Cardiac fibroblast (primary cell): ENCODE measurements at places on chromosomes 5 and 9.

- no peak for DNase-seq
Measured at GRCh38 chr5:107826311-107827000, 155.7 kb upstream of the EFNA5 start.

DNA sequence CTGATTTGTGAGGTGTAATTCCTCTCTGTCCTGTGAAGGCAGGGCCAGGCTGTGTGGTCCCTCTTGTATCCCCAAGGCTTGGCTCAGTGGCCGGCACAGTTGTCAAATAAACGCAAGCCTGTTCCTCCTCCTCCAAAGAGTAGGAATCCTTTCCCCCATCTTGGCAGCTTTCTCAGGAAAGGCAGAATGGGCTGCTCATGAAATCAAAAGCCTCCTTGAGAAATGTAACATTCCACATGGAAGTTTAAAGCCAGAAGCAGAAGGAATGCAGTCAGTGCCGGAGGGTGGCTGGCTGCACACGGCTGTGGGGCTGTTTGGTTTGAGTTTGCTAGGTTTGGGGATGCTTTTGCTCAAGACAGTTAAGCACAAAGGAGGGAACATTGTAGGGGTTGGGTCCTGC lies 34.5 kb upstream of the MED10 start:
- no peak for DNase-seq

- DNase-seq: no peak
Measured at GRCh38 chr9:133101356-133102189, 19.5 kb downstream of the RALGDS start.

DNA sequence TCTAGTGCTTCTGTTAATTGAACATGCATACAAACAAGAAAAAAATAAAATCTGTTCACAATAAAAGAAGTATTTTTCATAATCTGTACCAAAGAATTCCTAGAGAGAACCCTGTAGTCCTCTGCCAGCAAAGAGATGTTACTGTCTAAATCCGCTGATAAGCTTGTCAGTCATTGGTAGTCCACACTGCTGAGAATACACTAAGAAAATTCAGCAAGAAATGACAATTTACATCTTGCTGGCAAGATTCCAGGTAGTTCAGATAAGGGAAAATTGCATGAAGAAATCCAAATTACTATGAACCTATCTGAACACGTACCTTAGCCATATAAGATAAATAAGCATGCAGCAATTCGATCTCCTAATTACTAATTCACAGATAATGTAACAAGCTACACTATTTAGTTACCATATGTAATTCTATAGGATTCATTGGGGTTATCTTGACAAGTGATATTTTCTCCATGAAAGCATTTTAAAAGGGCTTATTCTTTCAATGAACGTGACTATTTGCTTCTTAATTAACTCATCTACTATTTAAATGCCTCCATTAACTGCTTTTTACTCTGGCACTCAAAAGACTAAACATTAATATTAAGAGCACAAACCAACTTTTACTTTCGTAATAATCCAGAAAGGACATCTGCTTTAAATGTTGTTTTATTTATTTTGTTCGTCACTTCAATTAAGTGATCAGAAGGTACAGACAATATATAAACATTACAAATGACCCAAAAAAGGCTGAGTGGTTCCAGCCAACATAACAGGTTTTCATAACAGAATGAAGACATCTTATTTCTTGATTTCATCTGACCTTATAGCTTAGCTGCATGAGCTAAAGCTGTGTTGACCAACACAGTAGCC lies 9.7 kb downstream of the MPDZ start:
- no peak for DNase-seq

GRCh38 chr9:129068990-129069861 lies 11.7 kb upstream of the DOLPP1 start:
- DNase-seq: peak; percentile 69

DNA sequence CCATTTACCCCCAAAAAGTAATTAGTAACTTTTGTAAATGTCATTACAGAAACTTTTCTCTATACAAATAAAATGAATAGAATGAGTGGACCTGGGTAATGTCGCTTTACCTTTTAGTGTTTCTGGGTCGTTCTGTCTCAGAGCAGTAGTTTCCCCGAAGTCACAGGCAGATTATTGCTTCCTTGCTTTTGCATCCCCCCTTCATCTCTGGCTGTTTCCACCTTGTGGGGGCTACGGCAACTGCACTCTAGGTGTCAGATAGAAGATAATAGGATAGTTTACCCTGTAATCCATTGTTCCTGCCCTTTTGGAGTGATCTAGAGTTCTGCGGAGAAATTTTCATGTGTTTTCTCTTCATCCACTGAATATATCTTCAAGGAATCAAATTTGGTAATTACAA lies 68.7 kb downstream of the PRR16 start:
- DNase-seq: no peak

GRCh38 chr9:21689854-21690253 lies 112.6 kb upstream of the MTAP start:
- peak; percentile 48 for DNase-seq

GRCh38 chr5:5062525-5063302 lies 77.4 kb upstream of the ADAMTS16 start:
- no peak for DNase-seq

GRCh38 chr5:168661593-168662485 lies 82.7 kb upstream of the PANK3 start:
- no peak for DNase-seq

DNA sequence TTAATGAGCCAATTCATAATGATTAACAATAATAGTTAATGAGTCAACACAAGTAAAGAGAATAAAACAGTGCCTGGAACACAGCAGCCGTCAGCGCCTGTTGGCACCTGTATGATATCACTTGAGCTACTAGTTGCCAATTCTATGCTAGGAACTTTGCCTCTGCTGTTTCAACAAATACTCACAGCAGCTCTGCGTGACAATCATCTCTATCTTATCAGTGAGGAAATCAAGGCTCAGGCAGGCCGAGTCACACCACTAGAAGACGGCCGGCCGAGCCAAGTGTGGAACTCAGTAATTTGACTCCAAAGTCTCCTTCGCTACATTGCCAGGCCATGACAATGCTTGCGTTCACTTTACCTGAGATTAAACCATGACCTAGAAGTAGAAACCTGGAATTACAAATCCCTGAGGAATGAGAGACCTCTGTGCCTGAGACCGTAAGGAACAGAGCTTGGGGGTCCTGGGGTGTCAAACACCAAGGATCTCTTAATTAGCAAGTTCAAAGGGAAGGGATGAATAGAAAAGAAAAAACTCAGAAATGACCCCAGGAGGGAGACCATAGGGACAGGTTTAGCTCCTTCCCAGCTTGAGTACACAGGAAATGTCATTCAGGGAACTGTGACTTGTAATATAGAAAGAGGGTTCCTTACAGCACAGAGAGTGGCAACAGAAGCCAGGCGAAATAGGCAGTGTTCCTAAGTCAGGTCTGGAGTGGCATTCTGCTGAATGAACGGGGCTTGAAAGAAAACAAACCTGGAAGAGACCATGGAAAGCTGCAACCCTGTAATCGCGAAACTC lies 109.1 kb downstream of the SUSD1 start:
- DNase-seq: peak; percentile 51

- no peak for DNase-seq
Measured at GRCh38 chr5:97388794-97389193, 205.7 kb upstream of the RIOK2 start.

DNA sequence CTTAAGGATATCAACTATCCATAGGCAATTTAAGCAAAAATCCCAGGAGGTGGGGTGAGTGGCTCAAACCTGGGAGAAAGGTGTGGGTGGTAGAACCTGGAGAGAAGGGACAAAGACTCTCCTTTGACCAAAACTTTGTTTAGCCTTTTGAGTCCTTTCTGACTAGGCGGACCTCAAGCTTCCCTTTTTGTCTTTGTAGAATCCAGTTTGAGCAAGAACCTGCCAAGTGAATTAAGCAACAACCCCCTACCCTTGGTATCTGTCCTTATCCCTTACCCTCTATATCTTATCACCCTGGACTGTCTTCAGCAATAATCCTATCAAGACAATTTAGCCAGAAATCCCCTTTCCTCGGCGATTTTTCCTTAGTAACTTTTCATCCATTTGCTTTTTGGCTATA lies 53.5 kb upstream of the SLC28A3 start:
- DNase-seq: no peak

DNA sequence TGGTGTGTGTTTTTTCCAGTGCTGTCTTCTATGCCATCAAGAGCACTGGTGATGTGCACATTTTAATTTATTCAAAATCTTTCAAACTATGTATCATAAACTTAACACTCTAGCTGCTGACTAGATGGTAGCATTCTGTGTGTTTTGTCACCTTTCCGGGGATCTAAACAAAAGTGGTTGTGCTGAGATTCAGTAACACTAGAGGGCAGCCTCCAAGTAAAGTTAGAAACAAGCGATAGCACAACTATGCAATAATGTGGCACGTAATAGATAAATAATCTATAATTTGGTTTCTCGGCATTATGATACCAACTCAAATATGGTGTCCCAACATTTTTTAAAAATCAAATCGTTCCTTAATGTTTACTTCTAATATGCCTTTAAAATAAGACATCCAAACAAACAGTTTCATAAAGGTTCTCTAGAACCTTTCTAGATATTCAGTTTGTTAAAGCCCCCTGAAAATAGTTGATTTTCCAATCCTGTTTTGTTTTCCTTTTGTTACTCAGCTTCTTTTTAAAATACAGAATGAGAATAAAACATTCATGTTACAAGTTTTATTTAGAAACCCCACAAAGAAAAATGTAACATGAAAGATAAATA lies 16.9 kb downstream of the SEMA6A start:
- DNase-seq: peak; percentile 30

GRCh38 chr5:141883184-141883891 lies 5.1 kb upstream of the PCDH1 start:
- peak; percentile 43 for DNase-seq

DNA sequence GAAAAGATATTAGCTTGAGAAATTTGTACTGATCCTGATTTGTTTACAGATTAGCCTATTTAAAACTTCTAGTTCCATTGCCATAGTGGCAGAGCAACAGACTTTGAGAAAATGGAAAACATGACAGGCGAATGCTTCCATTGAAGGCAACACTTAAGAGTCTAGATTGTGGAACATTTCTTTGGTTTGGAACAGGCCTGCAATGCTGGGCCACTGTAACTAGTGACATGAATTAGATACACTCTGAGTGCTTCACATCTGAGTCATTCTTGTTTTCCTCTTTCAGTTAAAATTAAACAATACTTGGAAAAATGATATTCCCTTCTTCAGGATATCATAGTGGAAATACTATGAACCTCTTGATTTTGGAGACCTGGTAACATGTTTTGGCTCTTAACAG lies 453.6 kb upstream of the TUSC1 start:
- DNase-seq: peak; percentile 27

DNA sequence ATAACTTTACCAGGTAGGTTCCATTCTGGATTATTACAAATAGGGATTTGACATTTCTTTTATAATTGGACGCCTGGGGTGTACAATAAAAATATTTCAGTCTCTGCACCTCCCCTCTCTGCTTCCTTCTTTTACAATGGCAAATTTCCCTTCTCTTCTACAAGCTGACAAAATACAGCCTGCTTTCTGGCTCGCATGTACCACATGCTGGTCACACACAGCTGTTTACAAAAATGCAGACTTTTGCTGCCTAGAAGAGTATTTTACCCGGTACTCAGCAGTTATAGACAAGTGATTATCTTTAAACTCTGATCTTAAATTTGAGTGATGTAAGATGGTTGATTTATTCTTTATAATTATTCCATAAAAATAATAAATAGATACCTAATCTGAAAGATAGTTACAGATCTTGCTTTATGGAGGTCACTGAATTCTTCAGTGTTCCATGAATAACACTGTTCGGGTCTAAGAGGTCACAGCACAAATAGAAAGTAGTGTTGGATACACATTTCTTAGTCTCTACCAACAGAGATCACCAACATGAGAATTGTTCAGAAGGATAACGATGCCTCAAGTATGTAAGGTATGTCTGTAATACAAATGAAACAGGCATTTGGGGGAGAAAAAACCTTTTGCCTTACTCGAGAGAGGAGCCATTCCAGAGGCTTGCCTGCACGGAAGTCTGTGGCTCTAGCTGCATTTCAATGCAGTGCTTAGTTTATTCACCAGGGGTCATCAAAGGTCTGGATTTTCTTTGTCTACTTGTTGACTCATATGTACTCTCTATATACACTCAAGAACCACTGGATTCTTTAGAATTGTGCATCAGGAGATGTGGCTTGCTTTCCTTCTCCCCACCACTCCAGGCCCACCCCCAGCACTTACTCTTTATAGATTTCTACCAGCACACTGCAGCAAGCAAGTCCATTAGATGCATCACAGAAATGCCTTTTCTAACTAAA lies 206.6 kb upstream of the RFX3 start:
- DNase-seq: peak; percentile 93

DNA sequence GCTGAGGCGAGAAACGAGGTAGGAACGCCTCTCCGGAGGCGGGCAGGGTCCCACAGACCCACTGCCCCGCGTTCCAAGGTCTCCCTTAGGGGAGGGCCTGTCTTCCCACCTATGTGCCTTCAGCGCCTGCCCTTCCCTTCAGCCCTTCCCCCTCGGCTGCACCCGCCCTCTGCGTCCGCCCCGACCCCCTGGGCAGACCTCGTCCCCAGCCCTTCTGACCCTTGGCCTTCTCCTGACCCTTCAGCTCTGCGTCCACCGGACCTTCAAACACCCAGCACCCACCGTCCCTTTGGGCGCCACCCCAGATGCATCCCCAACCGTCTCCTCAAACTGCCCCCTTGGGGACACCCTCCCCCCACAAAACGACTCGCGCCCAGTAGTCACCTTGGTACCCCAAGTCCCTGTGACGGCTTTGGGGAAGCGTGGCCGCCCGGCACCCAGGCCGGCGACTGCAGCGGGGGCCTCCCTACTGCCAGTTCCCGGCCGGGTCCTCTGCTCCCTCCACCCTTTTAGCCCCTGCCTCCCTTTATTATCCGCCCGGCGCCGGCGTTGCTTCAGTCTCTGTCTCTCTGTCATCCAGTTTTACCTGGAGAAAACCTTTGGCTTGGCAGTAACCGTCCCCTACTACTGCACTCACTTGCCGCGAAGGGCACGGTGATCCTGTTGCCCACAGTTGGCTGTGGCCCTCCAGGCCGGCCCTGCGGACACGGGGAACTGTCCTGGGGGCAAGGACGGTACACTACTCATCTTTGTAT lies 421 bp downstream of the RUSC2 start:
- no peak for DNase-seq

DNA sequence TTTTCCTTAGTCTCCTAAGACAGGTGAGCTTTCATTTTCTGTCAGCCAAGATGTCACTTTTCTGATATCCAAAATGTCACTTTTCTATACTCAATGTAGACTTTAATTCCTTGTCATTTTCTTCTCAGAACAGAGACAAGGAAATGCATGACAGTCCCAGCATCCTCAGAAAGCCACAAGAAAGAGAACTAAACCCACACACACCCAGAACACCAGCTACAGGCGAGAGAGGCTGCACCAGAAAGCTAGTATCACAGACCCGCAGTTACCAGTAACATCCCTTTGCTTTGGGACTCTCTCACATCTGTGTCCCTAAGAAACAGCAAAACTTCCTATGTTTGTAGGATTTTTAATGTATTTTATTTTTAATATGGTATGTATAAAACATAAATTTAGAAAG lies 17.1 kb downstream of the TRMO start:
- DNase-seq: no peak

GRCh38 chr5:160467555-160468362 lies 46.1 kb downstream of the PTTG1 start:
- peak; percentile 93 for DNase-seq

GRCh38 chr9:21681641-21682040 lies 120.8 kb upstream of the MTAP start:
- peak; percentile 84 for DNase-seq
